ENCODE measurements at places on chromosomes 1 and 21.

DNA sequence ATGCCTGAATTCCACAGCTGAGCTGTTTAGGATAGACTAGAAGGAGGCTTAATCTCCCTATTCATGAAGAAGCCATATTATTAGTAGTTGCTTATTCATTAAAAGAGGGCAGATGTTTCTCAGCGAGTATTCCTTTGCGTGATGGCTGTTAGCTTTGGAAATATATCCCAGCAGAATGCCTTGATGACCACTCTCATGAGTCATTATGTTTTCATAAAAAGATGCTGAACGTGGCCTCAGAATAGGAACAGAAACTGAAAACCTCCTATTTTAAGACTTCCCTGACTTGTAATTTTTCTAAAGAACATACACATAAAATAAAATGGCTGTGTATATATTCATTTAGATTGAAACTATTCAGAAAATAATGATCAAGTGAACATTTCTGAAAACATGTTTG is 9.6 kb upstream of the PLA2G4A start:
- no peak for DNase-seq

- DNase-seq, result no peak
These were observed 11.6 kb downstream of the PEF1 start for GRCh38 chr1:31633117-31633516.

GRCh38 chr21:44415073-44416025 is 40.0 kb upstream of the LRRC3 start:
- DNase-seq, result no peak

GRCh38 chr1:155892796-155893195 is 18.4 kb downstream of the RIT1 start:
- no peak for DNase-seq

DNA sequence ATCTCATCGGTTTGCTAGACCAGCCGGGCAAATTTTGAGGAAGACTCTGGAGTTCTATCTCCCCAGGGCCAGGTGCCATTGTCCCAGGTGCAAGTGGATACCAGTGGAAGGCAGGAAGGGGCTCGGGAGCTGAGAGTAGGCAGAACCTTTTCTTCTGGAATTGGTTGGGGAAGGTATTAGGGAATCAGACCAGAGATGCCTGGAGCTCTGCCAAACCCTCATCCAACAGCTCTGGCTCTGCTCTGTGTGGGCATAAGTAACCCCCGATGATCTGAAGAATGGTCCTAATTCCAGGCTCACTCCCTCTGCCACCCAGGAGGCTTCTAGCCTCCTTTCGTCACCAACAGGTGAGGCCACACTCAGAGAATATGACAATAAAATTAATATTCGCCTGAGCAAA is 69.9 kb downstream of the PGBD5 start:
- no peak for DNase-seq

DNA sequence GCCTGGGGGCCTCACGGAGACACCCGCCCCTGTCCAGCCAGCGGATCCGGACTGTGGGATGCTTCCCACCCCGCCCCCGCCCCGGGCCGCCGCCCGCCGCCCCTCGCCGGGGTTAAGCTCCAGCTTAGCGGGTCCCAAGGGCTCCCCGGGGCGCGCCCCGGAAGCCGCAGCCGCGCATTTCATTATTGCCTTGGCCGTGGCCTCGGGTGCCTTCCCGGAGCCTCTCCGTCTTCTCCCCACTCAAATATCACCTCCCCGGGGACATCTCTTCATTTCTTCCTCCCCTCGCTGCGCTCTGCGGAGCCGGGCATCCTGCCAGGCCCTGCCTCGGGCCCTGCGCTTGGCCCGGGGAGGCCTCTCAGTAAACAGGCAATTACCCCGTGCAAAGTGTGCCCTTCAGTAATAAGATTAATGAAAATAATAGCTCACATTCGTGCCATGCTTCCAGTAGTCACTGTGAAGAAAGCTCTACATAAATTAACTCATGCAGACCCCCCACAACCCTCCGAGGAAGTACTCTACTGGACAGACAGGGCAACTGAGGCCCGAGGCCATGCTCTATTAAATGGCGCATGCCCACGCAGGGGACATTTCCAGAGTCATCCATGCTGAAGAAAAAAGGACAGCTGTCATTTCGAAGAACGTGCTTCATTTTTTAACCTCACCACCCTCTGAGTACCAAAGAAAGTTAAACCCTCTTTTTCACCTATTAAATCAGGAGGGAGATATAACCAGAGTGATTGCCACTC is 49.9 kb upstream of the LAPTM5 start:
- no peak for DNase-seq

GRCh38 chr1:247833601-247834000 is 8.1 kb downstream of the OR11L1 start:
- DNase-seq, result no peak

DNA sequence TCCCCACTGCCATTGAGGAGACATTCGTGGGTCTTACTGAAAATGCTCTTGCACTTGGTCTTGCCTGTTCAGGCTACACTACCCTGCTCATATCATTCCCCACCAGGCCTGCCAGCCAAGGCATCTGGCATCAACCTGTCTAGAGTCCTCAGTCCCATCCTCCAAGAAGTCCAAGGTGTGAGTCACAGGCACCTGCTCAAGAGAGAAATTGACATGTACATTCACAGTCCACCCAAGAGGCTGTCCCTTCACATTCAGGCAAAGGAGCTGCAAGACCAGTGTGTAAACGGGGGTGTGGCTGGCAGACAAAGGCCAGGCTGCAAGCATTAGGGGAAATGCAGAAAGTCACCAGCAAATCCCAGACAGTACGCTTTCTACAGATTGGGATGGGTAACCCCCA is 13.1 kb upstream of the PLA2G2C start:
- DNase-seq, result no peak

DNA sequence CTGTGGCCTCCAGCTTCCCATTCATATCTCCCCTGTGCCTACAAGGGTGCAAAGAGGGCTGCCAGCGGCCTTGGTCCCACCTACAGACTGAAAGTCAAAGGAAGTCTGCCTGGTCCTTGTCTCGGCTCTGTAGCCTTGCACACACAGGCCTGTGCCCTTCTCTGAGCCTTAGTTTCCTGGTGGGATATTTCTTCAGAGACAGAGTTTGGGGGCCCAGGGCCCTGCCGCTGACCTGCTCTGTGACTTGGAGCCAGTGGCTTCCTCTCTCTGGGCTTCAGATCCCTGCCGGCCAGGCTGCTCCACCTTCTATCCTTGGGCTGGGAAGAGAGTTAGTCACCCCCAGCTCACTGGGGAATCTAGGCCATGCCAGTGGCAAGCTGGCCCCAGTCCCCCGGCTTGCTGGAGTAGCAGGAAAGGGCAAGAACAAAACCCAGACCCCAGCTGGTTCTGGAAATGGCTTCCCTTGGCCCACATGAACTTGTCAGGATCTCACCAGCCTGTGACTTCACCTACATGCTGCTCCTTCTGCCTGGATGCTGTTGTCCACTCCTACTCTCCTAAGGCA is 1.0 kb upstream of the TMEM61 start:
- no peak for DNase-seq

DNA sequence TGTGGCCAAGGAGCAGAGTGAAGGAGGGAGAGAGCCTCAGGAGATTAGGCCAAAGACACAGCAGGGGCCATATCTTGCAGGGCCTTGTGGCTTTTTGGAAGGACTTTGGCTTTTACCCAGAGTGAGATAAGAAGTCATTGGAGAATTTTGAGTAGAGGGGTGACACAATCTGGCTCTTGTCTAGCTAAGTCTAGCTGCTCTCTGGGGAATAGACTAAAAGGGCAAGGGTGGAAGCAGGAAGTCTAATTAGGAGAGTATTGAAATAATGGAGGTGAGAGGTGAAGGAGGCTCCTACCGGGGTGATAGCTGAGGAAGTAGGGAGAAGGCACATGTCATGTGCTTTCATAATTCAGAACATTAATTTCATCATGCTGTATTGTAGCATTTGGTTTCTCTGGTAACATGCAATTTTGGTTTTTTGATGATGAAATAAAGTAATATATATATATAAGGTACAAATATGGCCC is 34.3 kb upstream of the KCNA3 start:
- DNase-seq, result no peak

DNA sequence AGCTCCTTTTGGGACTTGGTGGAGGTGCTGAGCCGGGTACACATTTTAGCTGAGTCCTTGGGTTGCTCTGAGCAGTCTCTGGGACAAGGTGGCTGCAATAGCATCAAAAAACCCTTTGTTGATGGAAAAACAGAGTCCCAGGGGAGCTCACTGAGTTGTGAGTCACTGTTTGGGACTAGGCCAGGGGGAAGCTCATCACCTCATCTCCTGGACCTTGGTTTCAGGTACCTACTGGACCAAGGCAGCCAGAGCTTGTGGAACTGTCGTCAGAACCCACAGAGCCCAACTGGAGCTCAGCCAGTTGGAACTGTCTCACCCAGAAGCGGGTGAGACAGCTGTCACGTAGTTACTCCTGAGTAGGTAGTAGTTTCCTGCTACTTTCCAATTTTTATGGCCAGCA is 146.7 kb downstream of the HLX start:
- no peak for DNase-seq

- DNase-seq, result no peak
These were observed 77.2 kb downstream of the ADGRL2 start for GRCh38 chr1:81877940-81878339.

DNA sequence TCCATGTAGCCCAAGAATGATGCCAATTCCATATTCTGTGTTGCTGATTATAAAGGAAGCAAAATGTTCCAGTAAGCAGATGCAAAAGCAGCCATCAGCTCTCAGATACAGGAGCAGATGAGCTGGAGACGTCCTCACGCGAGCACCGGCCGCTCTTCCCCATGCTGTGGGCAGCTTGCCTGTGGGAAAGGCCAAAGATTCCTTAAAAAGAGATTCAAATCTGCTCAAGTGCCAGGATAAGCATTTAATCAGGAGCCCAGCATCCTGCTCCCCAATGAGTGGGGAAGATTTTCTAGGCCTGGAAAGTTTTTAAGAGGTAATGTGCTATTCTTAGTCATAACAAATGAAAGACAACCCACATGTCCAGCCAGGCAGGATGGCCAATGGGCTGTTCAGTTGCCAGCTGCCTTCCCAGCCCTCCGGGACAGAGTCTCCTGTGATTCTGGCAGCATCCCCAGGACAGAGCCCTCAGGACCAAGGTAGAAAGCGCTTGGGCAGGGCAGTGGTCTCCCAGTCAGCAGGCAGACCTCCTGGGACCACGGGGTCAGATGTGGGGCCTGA is 108.2 kb upstream of the TMPRSS2 start:
- DNase-seq, result no peak

GRCh38 chr1:189152685-189153084 is 1325.0 kb downstream of the BRINP3 start:
- DNase-seq, result no peak

DNA sequence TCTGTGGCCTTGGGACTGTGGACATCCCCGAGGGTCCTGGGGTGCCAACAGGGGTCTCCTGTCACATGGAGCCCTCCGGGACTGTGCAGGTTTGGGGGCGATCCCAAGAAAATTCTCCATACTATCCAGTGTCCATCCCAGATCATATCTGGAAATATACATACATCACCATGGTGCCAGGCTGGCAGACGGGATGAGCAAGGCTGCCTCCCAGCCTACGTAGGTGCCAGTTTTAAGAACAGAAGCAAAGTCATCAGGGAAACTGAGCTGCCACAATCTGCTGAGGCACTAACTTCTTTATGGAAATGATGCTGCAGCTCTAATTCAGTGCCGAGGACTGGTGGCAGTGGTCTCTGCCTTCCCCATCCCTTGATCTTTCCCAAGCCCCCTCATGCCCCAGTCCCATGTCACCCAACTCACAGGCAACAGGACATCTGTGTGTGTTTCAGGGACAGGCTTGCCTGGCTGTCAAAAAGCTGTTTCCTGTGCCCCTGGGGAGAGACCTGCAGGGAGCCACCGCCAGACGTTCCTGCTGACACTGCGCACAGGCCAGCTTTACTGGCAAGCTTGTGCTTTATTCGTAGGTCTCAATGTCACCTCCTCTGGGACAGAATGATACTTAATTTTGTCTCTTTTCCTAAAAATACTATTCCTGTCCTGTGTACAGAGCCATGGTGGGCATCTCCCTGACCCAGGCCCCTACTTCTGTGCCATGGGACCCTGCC is 15.5 kb downstream of the TEX35 start:
- DNase-seq, result no peak

DNA sequence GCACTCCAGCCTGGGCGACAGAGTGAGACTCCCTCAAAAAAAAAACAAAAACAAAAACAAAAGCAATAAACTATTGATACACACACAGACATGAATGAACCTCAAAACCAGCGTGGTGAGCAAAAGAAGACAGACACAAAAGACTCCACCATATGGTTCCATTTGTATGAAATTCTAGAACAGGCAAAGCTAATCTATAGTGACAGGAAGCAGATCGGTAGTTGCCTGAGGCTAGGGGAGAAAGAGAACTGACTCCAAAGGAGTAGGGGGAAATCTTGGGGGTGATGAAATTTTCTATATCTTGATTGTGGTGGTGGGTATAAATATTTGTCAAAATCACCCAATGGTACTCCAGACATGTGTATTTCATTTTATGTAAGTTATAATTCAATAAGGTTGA is 20.9 kb downstream of the LACTBL1 start:
- no peak for DNase-seq

GRCh38 chr1:169486281-169487051 is 722 bp upstream of the SLC19A2 start:
- DNase-seq, result no peak

- DNase-seq, result no peak
These were observed 1.8 kb downstream of the CDKN2C start for GRCh38 chr1:50971748-50972305.

DNA sequence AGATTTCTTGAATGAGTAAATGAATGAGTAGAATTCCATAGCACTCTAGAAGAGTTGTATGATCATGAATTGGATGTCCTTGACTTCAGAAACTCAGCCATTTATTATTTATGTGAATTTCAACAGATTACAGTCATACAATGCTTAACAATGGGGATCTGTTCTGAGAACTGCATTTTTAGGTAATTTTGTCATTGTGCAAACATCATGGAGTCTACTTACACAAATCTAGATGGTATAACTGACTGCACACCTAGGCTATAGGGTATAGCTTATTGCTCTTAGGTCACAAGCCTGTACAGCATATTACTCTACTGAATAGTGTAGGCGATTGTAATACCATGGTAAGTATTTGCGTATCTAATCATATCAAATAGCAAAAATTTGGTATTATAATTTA is 59.6 kb downstream of the PRRX1 start:
- DNase-seq, result no peak

DNA sequence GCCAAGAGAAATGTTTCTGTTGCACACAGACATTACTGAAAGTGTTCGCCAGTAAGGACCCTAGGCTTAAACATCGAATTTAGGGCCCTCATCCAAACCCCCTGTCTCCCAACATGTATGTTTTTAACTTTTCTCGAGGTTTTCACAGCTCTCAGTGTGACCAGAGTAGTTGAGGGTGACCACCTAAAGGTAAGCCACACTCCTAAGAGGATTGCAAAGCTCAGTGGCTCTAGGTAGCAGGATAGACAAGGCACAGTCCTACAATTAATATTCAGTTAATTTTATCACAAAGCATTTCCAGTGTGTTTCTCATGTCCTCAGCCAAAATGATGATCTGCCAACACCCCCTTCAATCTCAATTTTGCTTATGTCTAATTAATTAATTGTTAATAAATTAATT is 695 bp upstream of the ALG14 start:
- no peak for DNase-seq

GRCh38 chr21:27532076-27532475 is 565.2 kb upstream of the ADAMTS5 start:
- DNase-seq, result no peak

- no peak for DNase-seq
These were observed 82.8 kb downstream of the CD58 start for GRCh38 chr1:116488071-116488470.
